ENCODE measurements at places on chromosomes 2 and 18.

GRCh38 chr2:167692936-167693335, 554.5 kb downstream of the STK39 start:
- DNase-seq = no peak

DNA sequence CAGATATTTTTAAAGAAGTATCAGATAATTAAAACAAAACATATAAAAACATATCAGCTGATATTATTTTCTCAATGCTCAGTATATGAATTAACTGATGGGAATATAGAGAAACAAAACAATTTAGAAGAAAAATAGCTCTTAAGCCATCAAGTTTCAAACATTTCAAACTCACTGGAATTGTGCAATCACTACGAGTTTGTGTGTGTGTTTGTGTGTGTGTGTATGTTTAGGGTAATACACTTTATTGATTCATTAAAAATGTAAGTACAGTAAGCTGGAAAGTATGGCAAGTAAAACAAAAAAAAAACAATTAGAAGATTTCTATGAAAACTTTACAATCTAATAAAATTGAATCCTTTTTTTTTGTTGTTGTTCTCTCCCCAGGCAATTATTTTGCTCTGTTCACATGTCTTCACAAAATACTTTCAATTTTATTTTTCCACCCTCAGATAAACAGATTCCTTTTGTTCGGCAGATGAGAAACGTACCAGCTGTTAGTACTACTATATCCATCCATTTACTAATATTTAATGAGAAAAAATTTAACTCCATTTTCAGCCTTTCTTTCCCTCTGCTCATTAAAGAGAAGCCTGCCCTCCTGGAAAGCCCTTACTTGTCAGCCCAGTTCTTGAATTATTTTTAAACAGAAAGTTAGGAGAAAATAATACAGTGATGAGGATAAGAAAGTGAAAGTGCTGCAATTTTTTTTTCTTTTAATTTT, 87.6 kb downstream of the SLC8A1 start:
- no peak for DNase-seq

DNA sequence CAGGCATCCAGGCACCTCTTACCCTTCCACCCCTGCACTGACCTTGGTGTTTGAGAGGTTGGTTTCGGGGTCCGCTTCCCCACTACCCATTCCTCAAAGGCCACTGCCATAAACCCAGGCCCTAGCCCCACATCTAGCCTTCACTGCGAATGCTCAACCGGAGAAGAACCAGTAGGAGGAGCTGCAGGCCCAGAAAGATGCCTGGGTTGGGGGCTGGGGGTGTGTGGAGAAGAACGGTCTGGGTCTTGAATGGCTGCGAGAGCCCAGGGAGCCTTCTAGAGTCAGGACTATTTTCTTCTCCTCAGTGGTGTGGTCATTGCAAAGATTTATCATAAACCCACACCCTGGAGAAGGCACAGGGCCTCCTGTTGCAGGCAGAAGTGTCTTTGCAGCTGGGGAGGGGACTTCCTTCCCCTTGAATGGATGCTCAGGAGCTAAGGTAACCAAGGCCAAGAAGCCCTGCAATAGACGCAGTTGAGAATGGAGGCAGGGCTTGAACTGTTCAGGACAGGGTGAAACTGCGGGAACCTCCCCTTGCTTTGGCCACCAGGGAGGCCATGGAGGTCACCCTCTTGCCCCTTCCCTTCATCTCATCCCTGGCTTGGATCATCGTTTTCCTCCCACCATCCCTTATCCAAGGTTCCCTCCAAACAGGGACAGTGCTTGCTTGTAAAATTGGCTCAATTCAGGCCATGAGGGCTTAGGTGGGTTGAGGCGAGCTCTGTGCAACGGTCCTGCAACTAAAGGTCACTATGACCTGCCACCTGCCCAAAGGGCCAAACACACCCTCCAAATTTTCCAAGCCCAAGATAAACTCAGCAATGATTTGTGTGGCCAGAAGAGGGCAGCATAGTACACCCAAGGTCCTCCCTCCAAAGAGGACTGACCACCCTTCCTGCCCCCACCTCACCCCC, 20.9 kb downstream of the THNSL2 start:
- no peak for DNase-seq

DNA sequence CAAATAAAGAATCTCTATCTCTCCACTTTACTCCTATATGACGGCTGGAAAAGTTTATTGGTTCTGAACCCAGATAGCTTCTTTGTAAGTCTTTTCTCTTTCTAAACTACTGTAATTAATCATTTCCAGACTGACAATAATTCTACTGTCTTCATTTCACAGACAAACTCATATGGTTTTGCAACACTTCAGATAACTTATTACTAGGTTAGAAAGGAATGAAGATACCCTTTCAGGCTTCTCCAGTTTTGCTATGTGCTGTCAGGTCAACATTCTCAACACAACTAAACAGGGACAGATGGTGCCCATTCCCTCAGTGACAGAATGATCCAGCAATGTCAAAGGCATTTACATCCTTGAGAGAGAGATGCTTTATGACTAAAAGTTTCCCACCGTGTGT, 198.5 kb upstream of the ITGA4 start:
- no peak for DNase-seq

- no peak for DNase-seq
These were observed 502.9 kb upstream of the ID2 start for GRCh38 chr2:8178911-8179310.

DNA sequence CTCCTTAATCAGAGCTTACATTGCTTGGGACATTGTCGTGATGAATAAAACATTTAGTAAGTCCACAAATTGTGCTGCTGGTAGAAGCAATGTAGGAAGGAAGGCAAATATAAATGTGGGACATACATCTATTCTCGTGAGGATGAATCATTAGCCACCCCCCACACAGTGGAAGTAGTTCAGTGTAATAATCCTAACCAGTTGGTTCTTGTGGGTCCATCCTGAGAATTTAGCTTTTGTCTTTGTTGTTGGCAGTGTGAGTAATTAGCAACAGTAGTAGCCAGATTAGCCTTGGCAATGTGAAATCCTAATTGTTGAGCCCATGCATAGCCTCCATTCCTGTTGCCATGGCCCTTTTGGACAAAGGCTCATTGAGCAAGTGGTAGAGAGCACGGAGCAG, 532.1 kb downstream of the FBXO15 start:
- DNase-seq = no peak

GRCh38 chr18:79102886-79103285, 33.7 kb downstream of the ATP9B start:
- no peak for DNase-seq

- no peak for DNase-seq
These were observed 192.4 kb downstream of the RDH14 start for GRCh38 chr2:18368008-18368407.

DNA sequence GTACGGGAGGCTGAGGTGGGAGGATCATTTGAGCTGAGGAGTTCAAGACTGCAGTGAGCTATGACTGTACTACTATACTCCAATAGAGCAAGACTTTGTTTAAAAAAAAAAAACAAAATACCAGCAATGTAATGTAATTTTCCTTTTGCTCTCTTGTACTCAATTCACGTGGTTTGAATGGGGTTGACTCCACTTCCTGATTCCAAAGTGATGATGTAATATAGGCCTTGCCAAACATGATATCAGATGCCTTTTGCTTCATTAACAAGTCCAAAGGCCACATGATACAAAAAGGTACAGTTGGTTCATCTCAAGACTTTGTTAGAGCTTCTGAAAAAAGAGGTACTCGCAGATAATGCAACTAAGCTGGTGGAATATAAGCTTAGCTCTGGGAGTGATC, 321.8 kb downstream of the ZEB2 start:
- no peak for DNase-seq

DNA sequence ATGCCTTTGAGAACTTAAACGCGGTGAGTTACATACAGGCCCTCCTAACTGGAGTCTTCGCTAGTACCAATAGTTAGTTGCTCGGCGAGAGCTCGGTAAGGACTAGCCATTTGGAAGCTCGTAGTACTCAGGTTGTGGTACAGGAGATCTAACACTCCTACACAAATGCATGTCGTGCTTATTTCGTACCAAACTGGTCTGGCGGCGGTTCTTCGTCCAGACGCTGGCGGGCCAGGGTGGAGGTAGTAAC, 346 bp upstream of the VRK2 start:
- no peak for DNase-seq

GRCh38 chr18:39958876-39959275, 1996.2 kb upstream of the PIK3C3 start:
- DNase-seq = no peak

DNA sequence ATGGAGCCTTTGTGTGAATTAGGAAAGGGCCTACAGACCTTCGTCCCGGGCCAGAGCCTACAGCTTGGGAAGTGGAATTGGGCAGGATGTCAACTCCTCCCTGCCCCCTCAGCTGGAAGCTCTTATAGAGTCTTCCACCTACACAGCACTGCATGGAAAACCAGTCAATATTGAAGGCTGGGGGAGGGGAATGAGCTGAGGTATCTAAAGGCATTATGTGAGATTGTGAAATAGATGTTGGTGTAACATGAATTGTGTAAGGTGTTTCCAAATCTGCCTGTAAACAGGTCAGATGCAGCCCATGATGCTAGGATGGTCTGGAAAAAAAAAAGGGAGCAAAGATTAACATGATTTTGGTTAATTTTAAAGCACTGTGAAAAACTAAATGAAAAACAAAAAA, 433.5 kb upstream of the POU3F3 start:
- DNase-seq = no peak

- no peak for DNase-seq
These were observed 56.8 kb upstream of the MAPRE3 start for GRCh38 chr2:26913606-26913998.

- DNase-seq = no peak
These were observed at the start of gene CNDP1 for GRCh38 chr18:74534150-74534969. TSS of gene CNDP1 (plus strand) at chr18:74534500. CDS start at chr18:74534668, 168 bp downstream.

- DNase-seq = no peak
These were observed 44.1 kb upstream of the TTC39C start for GRCh38 chr18:23970161-23971096.

- DNase-seq = no peak
These were observed 1641.3 kb upstream of the SLC39A10 start for GRCh38 chr2:194015751-194016150.

- peak; percentile 46 for DNase-seq
These were observed 873 bp upstream of the SH3RF3 start for GRCh38 chr2:109128048-109128615.

DNA sequence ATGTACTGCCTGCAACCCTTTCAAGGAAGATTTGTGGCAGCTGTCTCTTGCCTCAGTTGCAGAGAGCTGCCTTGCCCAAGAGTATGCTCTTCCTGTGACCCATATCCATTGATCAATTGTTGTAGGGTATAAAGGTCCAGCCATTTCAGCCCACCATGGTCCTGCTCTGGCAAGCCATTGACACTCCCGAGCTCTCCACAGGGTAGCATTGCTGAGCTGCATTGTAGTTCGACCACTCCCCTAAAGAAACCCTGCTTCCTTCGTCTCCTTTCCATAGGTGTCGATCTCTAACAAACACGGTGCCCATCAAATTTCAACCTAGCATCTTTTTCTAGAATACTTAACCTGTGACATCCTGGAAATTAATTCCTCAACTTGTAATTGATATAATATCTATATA, 104.9 kb upstream of the NDUFV2 start:
- no peak for DNase-seq

DNA sequence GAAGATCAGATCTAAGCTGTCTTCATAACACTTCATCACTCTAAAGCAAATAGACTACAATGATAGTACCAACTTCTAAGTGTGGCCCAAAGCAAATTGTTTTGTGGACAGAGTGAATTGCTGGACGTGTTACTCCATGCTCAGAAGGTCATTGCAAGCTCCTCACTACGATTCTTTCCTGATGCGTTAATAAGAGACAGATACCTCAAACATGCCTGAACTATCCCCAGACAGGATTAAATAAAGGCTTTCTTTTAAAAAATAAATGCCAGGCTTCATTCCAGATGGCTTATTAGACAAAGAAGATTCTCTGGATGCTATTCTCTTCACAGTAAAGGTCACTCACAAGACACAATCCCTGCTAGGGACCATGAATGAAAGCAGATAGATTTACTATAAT, 621.2 kb downstream of the DCDC2C start:
- no peak for DNase-seq

DNA sequence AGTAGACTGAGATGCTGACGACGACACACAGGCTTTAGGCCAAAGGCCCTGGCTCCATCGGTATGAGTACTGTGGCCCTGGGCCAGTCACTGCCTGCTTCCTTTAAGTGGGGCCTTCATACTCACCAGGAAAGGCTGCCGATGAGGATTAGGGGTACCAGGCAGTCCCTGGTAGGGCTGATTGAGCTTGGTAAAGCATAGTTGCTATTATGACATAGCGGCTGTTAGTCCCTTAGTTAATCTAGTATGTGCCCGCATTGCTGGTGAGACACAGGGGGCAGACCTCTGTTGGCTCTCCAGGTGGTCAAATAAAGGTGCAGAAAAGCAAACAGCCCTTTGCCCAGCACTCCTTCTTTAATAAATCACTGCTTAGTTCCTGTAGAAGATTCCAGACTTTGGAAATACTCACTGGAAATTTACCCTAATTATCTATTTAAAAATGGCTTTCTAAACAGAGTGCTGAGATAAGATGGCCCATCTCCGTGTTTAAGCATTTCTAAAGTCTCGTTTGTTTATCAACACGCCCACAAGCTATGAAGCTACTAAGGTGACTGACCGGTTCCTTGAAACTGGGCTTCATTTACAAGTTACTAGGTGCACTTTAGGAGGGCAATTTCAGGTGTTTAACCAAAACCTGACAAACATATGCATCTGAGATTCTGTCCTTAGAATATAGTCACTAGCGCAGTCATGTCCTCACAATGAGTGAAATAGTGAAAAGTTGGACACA, 8.7 kb upstream of the BIN1 start:
- DNase-seq = no peak

GRCh38 chr18:50802141-50802540, 17.7 kb downstream of the MRO start:
- no peak for DNase-seq

GRCh38 chr2:219099329-219099728, 38.6 kb upstream of the IHH start:
- DNase-seq = no peak

DNA sequence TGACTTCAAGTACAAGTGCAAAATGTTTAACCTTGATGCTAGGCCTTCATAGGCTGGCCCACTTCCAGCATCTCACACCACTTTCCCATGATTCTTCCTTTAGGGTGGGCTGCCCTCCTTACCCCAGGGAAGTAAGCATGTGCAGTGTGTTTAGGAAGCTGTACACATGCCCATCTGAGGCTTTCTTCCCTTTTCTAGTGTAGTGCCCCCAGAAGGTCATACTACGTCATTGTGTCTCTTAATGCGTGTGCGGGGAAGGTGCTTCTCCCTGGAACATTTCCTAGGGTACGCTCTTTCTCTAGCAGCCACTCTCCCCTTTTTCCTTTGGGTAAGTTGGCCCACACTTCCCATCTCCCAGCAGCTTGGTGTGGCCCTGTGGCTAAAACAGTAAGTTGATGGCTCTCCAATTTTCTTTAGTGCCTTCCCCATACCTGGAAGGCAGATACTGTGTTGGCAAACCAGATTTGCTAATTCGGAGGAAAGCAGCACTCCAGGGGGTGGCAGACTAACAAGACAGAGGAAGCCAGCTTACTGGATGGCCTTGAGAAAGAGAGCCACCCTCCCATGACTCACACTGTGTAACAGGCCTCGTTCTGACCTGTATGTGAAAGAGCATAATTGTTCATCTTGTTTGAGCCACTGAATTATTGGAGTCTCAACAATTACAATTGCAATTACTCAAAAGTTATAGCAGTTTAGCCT, 1.1 kb upstream of the SULT6B1 start:
- DNase-seq = no peak

GRCh38 chr2:10124538-10125045, 2.1 kb downstream of the RRM2 start:
- DNase-seq = no peak

GRCh38 chr2:34997779-34998178, 1357.8 kb upstream of the CRIM1 start:
- no peak for DNase-seq
